ENCODE measurements at places on chromosomes 5 and 9.

DNA sequence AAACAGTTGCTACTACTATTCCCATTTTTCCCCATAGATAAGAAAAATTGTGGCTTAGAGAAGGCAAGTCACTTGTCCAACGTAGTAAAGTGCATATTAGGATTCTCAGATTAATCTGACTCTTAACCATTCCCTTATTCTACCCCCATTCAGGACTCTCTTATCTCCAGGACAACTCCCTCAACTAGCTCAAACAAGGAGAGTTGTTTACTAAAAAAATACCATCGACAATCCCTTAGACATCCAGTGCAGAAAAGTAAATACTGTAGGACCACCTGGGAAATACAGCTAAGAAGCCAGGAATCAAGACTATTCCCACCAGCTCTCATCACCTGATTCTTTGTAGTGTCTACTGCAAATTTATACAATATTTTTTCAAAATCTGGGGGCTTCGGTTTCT is 9.4 kb upstream of the GRAMD2B start:
- DNase-seq, result no peak

GRCh38 chr9:16028548-16028947 is 475.7 kb downstream of the CCDC171 start:
- DNase-seq, result no peak

DNA sequence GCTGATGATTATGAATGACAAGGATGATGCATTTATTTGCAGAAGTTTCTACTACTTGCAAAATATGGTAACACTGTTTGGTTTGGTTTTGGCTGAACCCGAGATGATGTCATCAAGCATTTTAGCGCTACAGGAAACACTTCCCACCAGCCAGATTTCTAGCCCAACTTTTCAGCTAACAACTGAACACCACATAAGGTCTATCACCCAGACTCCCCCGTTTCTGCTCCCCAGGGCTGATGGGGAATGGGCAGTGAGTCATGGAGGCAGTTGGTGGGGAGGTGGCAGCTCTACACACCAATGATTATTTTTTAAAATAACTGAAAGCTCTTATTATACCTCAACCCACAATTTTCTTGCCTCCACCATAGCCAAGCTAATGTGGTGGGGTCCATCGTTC is 302.9 kb downstream of the CEMIP2 start:
- no peak for DNase-seq

- DNase-seq, result no peak
Observed at GRCh38 chr9:84974855-84975254, 305.3 kb downstream of the NTRK2 start.

- DNase-seq, result no peak
Observed at GRCh38 chr5:16539169-16539666, 73.6 kb upstream of the ZNF622 start.

DNA sequence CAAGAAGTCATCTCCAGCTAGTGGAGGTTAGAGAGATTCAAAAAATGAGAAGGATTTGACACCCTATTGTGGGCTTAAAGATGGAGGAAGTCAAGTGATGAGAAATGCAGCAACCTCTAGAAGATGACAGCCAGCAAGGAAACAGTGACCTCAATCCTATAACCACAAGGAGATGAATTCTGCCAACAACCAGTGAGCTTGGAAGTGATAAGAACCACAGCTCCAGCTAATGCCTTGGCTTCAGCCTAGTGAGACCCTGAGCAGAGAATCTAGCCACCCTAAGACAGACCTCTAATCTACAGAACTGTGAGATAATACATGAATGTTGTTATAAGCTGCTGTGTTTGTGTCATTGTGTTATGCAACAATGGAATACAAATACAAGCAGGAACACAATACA is 262.4 kb downstream of the GRIA1 start:
- DNase-seq, result no peak

GRCh38 chr5:67413721-67414120 is 217.1 kb upstream of the CD180 start:
- DNase-seq, result peak; percentile 44

DNA sequence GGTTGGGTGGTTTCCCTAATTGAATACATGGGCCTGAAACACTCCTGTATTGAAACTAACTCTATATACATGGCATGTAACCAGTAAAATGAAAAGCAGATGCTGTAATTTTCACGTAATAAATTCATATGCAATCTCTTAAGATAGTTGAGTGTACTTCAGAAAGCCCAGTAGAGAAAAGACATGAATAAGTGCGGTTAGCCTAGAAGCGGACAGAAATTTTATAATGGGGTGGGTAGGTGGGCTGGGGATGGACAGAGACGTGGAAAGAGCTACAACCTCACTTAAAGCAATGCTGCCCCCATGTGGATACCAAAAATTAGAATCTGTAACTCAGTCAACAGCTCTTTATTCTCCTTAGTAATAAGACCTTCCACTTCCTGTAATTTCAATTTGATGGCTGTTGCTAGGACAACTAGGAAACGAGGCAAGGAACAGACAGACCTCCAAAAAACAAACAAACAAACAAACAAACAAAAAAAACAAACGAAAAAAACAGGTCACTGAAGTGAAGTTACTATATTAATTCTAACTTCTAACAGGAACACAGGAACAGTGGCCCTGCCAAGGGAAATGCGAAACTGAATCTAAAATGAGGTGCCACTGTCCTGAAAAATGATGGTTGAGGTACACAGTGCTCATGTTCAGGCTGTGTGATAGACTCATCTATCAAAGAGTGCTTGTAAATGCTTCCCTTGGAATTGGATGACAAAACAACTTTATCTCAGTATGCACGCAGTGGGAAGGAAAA is 103.4 kb upstream of the GNA14 start:
- DNase-seq, result peak; percentile 73

All from kidney capillary endothelial cell (primary cell).